ENCODE measurements at places on chromosomes 2 and 18.

DNA sequence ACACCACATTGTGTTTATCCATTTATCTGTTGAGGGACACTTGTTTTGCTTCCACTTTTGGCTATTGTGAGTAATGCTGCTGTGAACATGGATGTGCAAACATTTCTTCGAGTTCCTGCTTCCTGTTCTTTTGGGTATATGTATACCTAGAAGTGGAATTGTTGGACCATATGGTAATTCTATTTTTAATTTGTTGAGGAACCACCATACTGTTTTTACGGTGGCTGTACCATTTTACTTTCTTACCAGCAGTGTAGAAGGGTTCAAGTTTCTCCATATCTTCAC, 23.1 kb downstream of the ANXA4 start:
- no peak for DNase-seq

- DNase-seq: peak; percentile 45
Measured at GRCh38 chr2:20448246-20448976, 1.5 kb downstream of the RHOB start.

GRCh38 chr2:42030829-42031228, 17.0 kb upstream of the PKDCC start:
- no peak for DNase-seq

DNA sequence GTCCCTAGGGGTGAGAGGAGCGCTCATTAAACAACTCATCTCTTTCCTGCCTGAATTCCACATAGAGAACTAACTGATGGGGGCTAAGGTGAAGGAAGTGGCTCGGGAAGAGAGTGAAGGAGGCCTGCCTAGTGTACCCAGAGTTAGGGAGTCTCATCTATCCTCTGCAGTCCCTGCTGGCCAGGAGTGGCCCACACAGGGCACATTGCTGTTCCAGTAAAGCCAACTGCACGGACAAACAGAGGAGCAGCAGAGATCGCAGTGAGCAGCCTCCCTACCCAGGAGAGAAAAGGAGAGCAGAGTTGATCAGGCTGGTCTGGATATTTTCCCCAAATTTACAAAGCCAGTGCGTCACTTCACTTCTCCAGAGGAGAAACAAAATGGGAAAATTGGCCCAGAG, 16.9 kb upstream of the FN1 start:
- no peak for DNase-seq

DNA sequence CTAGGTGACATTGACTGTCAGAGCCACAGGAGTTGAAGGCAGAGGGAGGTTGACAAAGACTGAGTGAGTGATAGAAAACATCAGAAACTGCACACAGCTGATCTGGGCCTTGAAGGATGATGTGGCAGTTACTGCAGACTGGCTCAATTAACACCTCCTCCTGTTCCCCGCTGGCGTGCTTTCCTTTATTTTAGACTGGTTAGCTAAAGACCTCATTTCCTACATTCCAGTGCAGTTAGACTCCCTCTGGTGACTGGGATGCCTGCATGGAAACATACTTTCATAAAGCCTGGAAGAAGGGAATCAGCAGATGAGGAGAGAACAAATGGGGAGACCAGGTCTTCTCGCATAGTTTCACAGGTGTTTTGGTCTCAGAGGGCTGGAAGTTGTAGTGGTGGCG, 7.1 kb downstream of the TPGS2 start:
- no peak for DNase-seq

GRCh38 chr18:73615506-73615905, 532.1 kb downstream of the FBXO15 start:
- DNase-seq: peak; percentile 42

- peak; percentile 85 for DNase-seq
Measured at GRCh38 chr2:229901819-229902218, 20.0 kb downstream of the TRIP12 start.

DNA sequence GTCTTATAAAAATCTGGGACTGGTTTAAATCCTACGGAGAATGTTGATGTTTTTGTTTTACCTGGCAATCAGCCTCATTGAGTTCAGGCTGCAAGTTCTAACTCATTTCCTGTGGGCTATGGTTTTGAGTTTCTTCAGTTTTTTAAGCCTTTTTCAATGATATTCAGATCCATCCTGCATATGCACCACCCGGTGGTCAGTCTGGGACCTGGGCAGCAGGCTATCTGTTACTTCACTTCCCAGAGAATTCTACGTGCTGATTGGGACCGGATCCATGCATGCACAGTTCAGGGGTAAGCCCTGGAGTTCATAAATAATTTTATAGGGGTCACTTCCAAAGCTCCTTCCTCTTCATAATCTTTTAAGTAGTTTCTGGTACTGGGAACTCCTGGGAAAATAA, 339.2 kb upstream of the HNRNPA3 start:
- peak; percentile 10 for DNase-seq

DNA sequence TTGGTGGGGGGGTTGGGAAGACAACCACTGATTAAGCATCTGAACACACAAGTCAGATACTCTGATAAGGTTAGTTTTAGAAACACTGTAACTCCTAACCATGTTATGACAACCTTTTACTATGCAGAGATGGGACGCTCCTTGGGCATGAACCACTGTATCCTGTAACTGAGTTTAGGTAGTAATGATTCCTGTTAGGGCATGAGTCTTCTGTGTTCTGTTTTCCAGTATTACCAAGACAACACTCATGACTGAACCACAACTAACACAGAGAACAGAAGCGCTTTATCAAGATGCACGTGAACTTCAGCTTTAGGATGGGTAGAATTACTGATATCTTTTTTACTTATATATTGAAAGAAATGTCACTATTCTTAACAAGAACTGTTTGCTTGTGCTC, 14.1 kb upstream of the CREB1 start:
- no peak for DNase-seq

DNA sequence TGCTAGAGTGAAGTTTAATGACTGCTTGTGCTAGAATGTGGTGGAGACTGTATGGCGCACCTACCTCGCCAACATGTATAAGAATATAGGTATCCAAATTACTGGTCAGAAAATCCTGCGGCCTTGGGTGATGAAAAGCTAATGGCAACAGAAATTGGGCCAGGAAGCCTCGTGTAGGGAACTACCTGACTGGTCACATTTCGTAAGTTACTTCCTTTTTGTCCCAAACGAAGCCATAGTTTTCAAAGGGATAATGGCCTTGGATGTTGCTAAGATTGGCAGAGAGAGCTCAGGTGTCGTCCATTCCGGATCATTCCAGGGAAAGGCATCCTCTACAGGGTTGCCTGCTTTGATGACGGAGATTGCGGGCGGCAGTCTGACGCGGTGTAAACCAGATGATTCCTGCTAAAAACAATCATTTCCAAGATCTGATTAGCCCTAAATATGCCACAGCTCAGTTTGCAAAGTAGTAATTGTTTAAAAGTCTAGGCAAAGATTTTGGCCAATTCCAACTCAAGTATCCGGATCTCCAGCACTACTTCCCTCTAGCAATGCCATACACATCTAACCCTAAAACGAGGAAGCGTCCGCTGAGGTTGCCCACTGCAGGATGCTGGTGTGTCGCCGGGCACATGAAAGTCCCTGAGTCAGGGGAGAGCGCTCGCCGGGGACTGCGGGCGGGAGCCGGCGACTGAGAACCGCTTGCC, 708 bp upstream of the MALT1 start:
- DNase-seq: peak; percentile 60

DNA sequence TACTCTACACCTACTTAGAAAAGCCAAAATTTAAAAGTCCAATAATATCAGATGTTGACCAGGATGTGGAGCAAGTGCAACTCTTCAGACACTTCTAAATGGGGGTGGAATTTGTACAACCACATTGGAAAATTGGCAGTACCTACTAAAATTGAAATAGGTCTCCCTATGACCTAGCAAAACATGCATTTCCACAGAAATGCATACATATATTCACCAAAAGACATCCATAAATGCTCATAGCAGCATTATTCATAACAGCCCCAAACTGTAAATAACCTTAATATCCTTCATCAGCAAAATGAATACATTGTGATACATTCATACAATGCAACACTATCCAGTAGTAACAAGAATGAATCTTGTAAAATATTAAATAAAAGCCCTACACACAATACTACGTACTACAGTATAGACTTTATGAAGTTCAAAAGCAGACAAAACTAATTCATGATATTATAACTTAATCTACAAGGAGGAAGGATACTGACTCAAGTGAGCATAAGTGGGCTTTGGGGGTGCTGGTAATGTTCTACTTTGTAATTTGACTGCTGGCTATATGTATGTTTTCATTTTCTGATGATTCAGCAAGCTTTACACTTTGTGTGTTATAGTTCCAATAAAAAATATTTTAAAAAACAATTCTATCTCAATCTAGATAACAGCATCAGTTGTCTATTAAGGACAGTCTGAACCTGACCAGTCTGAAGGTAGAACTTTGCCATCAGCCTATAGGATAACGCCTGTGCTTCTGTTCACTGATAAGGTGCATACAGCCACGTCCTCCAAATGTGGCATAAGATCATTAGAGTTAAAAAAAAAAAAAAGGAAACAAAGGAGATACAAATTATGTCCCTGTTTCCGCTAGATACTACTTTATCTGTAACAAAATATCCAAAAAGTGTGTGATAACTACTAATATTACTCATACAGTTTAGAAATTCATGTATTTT, 6.6 kb upstream of the TNFRSF11A start:
- DNase-seq: no peak

DNA sequence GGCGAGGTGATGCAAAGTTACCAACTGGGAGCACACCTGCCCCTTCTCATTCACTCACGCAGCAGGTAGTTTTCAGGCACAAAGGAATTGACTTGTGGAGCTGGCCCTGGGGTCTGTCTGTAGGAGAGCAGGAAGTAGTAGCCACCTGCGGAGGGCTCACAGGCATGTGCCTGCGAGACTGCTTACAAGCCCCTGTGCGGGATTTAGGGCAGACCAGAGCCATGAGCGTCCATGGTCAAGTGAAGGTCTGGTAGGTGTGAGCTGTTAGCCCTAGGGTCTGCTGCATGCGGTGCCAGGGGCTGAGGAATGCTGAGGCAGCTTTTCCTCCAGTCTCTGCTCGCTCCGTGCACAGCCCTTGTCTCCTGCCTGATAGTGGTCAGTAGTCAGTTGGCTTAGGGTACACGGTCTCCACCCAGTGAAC, 18.9 kb downstream of the INPP4A start:
- DNase-seq: no peak

GRCh38 chr2:10160203-10160955, 37.8 kb downstream of the RRM2 start:
- DNase-seq: no peak

DNA sequence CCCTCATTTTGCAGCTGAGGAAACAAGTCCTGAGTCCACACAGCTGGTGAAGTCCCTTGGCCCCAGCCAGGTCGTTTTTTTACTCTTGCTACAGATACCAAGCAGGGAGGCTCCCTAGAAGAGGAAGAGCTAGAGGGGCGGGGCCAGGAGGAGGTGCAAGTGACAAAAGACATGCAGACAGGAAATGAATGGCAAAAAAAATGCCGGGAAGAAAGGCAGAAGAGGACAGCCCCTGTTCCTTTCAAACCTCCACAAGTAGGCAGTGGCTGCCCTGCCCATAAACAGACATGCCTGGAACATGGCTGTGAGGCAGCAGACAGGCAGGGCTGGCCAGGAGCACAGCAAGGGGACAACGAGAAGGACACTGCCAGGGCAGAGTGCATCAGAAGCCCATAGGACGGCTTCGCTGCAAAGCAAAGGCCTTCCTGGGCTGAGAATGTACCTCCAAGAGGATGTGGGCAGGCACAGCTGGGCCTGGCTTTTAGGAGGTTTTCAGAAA, 108.7 kb downstream of the ZBTB7C start:
- peak; percentile 8 for DNase-seq

DNA sequence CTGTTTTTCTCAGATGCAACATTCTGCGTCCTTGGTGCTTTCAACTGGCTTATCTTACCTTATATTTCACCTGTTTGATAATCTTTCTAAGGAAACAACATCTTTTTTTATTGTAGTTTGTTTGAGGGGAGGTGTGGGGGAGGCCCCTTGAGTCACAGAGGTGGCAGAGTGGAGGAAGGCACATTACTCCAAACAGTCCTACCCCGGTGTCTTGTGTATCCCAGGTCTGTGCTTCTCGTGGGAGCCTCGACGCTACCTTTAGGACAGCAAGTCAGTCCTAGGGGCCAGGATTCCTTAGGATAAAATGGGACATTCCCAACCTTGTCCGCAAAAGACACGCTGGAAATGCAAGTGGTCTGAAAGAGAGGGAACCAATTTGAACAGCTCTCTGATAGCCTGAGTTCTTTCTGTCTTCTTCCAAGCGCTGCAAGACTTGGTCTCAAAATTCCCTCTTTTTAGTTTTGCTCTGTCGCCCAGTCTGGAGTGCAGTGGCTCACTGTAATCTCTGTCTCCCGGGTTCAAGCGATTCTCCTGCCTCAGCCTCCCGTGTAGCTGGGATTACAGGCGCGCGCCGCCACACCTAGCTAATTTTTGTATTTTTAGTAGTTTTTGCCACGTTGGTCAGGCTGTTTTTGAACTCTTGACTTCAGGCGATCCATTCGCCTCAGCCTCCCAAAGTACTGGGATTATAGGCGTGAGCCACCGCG, 4.0 kb downstream of the GATA6 start:
- no peak for DNase-seq

- DNase-seq: peak; percentile 22
Measured at GRCh38 chr2:10591207-10591606, 98.6 kb downstream of the NOL10 start.

GRCh38 chr2:134170294-134170693, 83.6 kb upstream of the MGAT5 start:
- no peak for DNase-seq

- no peak for DNase-seq
Measured at GRCh38 chr2:100196786-100197494, 54.5 kb upstream of the AFF3 start.

DNA sequence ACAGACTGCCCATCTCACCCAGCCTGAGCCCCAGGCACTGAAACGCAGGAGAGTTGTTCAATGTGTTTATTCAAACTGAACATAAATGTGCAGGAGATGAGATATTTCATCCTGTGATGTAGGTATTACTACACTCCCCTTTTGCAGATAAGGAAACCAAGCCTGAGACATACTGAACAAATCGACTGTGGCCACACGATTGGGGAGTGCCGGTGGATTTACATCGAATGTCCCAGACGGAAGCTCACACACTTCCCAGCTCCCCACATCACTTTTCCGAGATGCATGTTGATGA, 94.8 kb upstream of the ALKAL2 start:
- DNase-seq: no peak

DNA sequence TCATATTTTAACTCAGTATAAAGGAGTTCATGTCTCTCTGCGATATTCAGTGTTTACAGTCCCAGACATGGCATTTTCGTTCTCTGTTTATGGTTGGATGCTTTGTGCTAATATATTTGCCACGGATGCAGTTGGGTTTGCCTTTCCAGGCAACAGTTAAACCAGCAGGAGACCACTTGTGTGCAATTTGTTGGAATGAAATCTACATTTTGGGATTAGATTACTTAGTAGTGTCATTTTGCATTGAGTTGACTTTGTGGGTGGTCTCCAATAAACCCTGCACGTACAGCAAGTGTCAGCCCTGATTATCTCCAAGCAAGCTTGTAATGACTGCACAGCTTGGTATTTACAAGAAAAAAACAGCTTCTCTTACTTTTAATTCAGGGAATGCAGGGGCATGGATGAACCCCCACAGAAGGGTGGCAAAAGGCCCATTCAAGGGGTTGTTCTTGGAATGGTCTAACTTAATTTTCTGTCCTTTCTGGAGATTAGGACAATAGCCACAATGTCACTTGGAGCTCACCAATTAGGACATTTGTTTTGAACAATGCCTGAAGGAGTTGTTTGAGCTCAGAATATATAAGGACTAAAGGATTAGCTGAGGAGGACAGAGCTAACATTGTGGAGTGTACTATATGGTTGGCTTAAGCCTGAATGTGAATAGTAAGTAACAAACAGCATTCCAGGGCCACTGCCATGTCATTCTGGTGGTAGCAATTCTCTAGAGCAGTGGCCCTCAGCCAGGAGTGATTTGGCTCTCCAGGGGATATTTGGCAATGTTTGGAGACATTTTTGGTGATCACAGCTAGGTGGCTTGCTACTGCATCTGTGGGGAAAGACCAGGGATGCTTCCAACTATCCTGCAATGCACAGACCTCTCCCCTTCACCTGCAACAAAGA, 121.5 kb downstream of the SLC4A3 start:
- DNase-seq: no peak
